ENCODE measurements at places on chromosomes 5 and 9.

DNA sequence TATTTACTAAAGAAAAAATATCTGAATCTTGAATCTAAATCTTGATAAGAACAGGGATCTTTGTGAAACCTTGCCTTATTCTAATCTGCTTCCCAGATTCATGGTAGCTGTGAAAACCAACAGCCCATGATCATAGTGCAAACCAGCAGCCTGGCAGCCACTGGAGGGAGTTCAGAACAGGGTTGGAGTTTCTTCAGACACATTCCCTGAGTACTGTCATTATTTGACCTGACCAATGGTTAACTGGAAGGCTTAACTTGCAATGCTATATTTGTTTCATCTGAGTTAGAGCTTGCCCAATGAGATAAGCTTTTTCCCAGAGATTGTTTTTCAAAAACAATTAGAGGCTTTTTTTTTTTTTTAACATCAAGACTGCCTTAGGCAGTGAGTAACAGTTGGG lies 47.8 kb downstream of the LOX start:
- peak; percentile 42 for ATAC-seq

DNA sequence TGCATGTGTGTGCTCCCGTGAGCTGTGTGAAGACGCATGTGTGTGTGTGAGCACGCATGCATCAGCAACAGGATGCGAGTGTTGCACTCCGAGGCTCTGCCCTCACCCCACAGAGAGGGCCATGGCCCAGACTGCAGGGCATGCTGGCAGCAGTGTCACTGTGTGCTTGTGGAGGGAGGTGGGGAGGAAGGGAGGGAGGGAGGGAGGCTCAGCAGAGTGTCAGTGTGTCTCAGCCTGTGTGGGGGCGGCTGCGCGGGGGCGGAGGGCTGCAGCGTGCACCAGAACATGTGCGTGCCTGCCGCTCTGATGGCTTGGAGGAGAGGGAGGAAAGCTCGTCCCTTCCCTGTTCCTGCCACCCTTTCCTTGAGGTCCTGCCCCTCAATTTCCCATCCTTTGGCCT lies 5.3 kb downstream of the CAMK2A start:
- peak; percentile 38 for ATAC-seq

DNA sequence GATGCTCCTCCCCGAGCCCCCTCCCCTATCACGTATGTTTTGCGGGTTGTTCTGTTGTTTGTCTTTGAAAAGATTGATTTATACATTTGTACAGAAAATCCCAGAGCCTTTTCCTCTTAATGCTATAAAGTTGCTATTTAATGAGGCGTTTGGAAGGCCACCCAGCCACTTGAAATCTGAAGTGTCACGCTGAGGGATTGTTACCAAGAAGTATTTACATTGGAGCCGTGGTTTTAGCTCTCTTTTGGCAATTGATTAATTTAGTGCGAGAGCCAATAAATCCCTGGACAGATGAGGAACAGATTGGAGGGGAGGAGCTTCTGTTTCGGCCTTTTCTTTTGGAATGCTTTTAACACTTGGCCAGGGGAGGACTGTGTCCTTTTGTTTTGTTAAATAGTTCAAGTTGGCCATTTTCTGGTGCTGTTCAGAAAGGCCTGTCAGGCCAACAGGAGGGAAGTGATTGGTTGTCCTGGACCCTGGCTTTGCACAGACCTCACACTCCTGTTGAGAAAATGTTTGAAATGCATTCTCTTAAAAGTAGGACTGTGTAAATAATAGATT lies 250.2 kb downstream of the PDZD2 start:
- ATAC-seq = peak; percentile 81

DNA sequence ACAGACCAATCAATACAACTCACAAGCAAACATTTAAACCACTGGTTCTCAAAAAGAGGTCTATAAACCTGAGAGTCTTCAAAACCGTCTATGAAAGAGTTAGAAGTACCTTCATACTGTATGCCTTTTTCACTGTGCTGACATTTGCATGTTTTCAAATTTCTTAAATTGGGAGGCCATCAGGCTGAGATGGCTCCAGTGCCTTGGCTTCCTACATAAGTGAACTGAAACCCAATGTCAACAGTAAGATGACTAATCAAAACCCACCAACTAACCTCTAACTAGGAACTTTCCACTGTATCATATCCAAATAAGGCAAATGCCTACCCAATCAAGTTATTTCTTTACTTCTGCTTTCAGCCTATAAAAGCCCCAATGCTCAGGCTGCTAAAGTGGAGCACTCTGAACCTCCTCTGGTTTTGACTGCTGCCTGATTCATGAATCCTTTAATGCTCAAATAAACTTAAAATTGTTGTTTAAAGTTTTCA lies 35.1 kb downstream of the FAM13B start:
- no peak for ATAC-seq
